ENCODE measurements at places on chromosomes 4 and X.

DNA sequence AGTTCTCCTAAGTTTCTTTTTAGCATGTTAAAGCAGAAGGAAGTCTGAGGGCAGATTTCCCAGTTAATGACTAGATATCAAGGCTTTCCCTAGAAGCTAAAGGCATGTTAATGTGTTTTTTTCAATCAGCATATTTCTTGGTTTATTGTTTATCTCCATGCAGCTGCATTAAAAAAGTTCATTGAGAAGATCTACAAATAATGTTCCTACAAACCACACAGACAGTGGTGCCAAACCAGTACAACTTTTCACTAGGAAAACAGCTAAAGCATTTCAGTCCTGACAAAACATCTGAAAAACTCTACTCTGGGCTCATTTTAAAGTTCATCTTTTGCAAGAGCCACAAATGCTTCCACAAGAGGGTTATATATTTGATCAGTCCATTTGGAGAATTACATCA lies 320.0 kb downstream of the ADGRL3 start:
- DNase-seq = no peak

DNA sequence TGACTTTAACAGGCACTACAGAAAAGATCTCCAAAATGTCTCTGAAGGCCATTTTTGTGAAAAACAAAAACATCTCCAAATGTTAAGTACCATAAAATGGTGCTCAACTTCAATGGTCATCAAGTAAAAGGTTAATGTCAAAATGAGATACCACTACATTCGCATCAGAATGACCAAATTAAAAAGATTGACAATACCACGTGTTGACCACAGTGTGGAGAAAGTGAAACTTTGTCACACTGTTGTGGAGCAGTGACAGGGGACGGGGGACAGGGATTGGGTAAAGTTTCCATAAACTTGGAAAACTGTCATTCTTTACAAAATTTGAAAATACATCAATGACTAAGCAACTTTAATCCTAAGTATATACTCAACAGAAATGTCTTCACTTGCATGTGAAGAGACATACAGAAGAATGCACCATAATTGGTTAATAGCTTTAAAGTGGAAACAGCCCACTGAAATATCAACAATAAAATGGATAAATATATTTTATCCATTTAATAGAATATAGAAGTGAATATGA lies 19.1 kb upstream of the CISD2 start:
- no peak for DNase-seq

DNA sequence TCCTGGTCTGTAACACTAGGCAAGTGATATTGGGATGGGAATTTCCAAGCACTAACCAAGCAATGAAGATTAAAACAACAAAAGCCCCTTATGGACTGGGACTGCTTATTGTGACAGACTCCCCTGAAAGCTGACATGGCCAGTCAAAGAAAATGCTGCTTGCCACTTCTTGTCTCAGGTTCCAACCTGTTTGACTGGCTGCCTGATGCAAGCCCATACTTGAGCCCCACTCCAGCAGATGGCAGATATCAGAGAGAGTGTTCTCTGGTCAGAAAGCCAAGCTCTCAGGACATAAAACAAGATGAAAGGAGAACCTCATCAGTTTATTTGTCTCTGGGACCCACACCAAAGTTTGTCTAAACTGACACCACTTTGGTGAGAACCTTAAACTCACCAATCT lies 15.5 kb upstream of the IGBP1 start:
- no peak for DNase-seq

- DNase-seq = no peak
Observed at GRCh38 chrX:133415276-133416105, at the start of gene GPC4. Gene GPC4 (minus strand): TSS chrX:133415489. CDS start chrX:133414965, 524 bp downstream.

DNA sequence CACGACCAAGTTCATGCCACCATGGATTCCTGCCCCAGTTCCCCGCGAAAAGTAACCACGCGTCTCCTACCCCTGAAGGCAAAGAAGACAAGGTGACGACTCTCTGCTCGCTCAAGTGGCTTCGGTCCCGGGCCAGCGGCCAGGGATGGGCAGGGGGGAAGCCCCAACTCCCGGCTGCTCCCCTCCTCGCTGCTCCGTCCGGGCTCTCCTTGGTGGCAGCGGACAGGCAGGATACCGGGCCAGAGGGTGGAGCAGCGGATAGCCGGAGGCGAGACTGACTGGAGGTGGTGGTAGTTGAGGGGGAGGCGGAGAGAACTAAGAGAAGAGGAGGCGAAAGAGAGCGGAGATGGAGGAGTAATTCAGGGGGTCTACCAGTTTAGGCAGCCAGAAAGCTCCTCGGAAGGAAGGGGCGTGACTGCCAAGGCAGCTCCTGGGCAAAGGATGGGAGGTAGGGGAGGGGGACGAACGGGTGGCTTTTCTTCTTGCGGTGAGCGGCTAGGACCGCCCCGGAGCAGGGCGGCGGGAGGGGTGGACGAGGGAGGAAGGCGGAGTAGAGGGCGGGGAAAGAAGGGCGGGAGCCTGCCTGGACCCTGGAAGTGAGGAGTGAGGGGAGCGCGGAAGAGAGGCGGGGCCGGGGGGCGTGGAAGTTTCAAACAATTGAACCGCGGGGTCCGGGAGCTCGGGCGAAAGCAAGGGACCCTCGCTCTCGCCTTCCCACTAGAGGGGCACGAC lies at the start of gene AMOT:
TSS of gene AMOT (minus strand) at position 450 of the 732 bp plus-strand sequence. CDS start 17,705 bp downstream, outside the sequence.
- DNase-seq = peak; percentile 68

- DNase-seq = no peak
Observed at GRCh38 chr4:177671845-177672244, 229.6 kb upstream of the AGA start.

- DNase-seq = no peak
Observed at GRCh38 chrX:115940348-115940747, 230.2 kb upstream of the AGTR2 start.

DNA sequence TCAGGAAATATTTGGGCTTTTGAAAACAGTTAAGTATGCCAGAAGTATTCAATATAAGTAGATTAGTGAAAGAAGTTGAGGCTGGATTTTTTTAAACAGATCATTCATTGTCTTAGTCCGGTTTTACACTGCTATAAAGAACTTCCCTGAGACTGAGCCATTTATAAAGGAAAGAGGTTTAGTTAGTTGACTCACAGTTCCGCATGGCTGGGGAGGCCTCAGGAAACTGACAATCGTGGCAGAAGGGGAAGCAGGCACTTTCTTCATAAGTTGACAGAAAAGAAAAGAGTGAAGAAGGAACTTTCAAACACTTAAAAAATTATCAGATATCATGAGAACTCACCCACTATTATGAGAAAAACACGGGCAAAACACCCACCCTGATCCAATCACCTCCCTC lies 31.1 kb upstream of the CYLC1 start:
- peak; percentile 49 for DNase-seq

GRCh38 chrX:57070185-57070984 lies 51.0 kb downstream of the SPIN2B start:
- DNase-seq = no peak

DNA sequence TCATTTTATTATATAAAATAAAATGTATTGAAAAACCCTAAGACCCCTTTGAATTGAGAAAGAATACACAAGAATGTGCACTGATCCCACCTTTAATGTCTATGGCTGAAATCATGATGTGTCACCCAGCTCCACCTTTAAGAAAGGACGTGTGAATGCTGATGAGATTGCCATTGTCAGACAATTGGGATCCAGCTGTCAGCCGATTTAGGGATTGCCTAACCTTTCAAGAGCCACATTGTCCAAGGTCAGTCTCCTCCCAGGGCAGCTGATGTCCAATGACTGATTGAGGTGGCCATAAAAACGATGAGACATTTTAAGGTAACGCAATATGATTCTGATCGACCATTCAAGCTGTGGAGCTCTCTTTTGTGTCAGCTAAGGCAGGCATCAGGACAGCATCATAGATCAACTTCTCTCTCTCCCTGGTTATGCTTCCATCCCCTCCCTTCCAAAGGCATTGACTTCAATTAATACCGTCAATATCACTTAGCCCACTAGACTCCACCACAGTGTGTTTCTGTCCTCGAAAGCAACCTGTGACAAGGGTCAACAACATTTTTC lies 1676.4 kb downstream of the PCDH7 start:
- DNase-seq = no peak

DNA sequence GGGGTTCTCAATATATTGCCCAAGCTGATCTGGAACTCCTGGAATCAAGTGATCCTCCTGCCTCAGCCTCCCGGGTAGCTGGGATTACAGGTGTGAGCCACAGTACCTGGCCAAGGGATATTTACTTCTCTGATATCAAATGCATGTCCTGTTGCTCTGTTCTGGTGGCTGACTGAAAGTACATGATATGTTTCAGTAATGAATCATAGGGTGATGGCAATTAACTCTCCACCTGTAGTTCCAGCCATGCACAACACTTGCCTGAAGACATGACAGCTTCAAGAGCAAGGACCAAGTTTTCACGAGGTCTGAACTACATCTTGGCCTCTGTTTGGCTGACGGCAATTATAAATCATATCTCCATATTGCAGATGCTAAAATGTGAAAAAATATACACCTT lies 9.1 kb downstream of the ZCCHC4 start:
- DNase-seq = no peak

DNA sequence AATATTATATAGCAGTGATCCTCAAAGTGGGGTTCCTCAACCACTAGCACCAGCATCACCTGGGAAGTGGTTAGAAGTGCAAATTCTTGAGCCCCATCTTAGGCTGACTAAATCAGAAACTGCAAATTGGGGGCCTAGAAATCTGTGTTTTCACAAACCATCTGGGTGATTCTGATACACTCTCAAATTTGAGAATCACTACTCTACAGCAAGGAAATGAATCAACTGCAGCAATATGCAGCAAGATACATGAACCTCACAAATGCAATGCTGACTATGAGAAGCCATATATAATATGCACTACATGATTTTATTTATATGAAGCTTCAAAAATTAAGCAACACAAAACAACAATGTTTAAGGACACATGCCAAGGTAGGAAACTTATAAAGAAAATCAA lies 36.2 kb upstream of the IRS4 start:
- DNase-seq = no peak

DNA sequence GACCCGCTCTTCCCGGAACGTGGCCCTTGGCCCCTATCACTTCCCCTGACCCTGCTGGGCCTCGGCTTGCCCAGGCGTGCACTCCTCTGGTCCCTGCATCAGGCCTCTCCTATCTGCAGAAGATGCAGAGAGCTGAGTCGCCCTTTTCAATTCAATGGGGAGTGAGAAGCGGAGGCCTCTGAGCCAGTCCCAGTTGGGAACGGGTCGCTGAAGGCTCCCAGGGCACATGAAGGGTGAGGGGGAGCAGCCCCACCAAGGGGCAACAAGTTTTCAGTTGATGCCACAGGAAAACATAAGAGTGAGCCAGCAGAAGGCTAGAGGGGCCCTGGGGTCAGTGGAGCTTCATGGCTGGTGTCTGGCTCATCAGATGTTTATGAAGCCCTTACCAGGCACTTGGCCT lies 17.1 kb downstream of the PSAPL1 start:
- no peak for DNase-seq

- no peak for DNase-seq
Observed at GRCh38 chr4:150379454-150379853, 202.5 kb upstream of the MAB21L2 start.

- DNase-seq = no peak
Observed at GRCh38 chr4:2427383-2428334, 8.9 kb downstream of the CFAP99 start.

DNA sequence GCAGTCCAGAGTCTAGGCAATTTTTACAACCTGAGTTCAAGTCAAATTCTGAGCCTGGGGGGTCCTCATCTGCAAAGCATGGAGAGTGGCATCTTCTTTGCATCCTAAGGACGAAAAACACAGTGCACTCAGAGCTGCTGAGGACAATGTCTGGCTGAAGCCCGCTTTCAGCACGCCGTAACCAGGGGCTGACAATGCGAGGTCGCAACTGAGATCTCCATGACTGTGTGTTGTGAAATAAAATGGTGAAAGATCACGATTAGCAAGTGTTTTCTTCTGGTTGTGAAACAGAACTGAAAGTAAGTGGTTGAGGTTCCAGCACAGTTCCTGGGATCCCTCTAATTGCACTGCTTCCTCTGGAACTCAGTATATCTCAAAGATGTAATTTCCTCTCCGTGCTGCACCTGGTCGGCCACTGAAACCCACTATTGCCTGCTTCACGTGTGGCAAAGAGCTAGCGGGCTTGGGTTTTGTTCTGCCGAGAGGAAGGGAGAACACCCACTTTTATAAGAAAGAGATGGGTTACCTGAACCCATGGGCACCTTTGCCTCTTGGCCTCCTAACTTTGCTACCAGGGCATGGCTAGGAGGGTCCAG lies 7.7 kb upstream of the F11 start:
- no peak for DNase-seq

DNA sequence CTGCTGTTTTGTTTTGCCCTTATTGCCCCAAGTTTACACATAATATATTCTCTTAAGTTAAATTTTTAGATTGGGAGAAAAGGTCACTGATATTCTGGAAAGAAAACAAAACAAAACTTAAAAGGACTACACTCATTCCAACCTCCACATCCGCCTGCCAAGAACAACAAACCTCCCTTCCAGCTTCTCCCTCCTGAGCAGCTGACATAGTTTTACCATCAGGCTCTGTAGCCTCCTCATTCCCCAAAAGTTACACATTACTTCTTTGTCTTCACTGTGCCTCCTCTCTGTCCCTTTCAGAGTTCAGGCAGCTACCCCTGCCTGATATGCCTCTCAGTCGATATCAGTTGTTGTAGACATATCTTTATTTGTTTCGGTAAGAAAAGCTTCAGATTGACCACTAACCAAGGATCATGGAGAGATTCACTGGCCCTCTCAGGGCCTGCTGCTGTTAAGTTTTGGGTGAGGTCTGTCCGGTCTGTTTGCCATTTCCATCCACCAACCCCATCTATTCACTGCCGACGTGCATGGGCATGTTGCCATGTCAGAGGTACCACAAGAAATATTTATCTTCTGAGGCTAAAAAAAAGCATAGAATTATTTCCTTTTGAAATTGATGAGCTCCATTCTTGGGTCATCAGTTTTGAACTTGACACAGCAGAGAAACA lies 164.1 kb downstream of the GASK1B start:
- no peak for DNase-seq

GRCh38 chr4:48518143-48518542 lies 28.1 kb downstream of the ZAR1 start:
- DNase-seq = no peak

GRCh38 chrX:7202206-7202605 lies 54.3 kb upstream of the PUDP start:
- no peak for DNase-seq

- no peak for DNase-seq
Observed at GRCh38 chrX:1507511-1508463, 29.2 kb downstream of the P2RY8 start.

DNA sequence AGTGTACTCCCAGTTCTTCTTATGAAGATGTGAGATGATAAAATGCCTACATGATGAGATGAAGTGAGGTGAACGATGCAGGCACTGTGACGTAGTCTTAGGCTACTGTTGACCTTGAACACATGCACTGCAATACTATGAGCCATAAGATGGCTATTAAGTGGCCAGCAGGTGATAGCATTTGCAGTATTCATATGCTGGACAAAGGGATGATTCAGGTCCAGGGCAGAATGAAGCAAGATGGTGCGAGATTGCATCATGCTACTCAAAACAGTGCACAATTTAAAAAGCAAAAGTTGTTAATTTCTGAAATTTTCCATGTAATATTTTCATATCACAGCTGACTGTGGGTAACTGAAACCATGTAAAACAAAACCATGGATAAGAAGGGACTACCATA lies 781.4 kb downstream of the PCDH18 start:
- DNase-seq = no peak

Measured in Kasumi-1 (cell line).